ENCODE measurements at places on chromosomes 5 and 9. TPM values are rescaled to one million over a fixed set of nuclear protein-coding genes. Genes with fewer than 3 reads are reported as not detected.

ANKH gene
- total RNA-seq, result 17.2 TPM

GRCh38 chr9:72674961-72675360 is 153.6 kb downstream of the TMC1 start:
- no peaks in the 10 kb centered on the region for H3K27me3 ChIP-seq
- H3K27ac ChIP-seq, result no peak overlapping the region
- H3K36me3 ChIP-seq, result no peaks in the 10 kb centered on the region

GOLM1 gene
- 16.9 TPM for total RNA-seq

PCDHGA1 gene
- total RNA-seq, result not detected

DNA sequence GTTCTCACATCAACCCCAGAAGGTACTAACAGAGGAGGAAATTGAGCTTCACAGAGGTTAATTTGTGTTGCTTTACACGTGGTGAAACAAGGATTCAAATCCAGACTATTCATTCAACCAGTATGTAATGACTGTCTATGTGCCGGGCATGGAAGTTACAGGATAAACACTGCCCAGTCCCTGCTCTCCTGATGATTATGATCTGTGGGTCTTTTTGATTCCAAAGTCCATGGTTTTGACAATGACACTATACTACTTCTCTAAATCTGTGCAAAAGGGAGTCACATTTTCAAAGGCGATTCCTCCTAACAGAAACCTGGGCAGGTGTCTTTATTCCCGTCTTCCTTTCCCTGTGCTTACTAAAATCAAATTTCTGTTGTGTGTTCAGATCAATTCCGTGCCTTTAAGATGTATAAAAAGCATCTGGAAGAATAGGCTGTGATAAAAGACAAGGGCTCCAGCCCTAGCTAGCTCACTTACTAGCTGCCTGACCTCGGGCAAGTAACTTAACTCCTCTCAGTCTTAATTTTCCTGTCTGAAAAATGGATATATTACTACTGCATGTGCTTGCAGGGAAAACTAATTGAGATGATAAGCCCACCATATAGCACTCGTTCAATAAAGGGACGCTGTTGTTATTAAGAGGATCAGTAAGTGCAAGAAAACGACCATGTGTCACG is 970 bp upstream of the CREBRF start:
- peak overlapping the region; percentile 100 for H3K27ac ChIP-seq
- H3K36me3 ChIP-seq, result no peaks in the 10 kb centered on the region
- H3K4me3 ChIP-seq, result peak overlapping the region; percentile 100
- H3K4me1 ChIP-seq, result peaks cover 28% of the 10 kb centered on the region
- no peak for DNase-seq

- DNase-seq, result no peak
- H3K4me1 ChIP-seq, result no peaks in the 10 kb centered on the region
- H3K36me3 ChIP-seq, result no peaks in the 10 kb centered on the region
- no peak overlapping the region for H3K4me3 ChIP-seq
- no peak overlapping the region for H3K27ac ChIP-seq
Measured at GRCh38 chr5:59484618-59485017, 408.9 kb downstream of the PDE4D start.

DNA sequence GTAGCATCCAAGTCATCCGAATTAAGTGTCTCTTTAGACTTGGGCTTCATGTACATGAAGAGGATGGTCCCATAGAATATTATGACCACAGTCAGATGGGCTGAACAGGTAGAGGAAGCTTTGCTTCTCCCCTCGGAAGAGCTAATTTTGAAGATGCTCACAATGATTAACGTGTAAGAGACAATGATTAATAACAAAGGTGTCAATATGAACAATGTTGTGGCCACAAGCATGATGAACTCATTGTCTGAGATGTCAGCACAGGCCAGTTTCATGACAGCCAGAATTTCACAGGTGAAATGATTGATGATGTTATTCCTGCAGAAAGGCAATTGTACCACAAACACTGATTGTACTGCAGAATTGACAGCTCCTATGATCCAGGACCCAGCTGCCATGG is 626 bp downstream of the OR13C2 start:
- DNase-seq, result no peak
- H3K36me3 ChIP-seq, result no peaks in the 10 kb centered on the region
- no peaks in the 10 kb centered on the region for H3K27me3 ChIP-seq
- H3K4me1 ChIP-seq, result no peaks in the 10 kb centered on the region
- H3K4me3 ChIP-seq, result no peak overlapping the region
- no peak overlapping the region for H3K27ac ChIP-seq

- no peak for DNase-seq
- H3K4me3 ChIP-seq, result no peak overlapping the region
- no peaks in the 10 kb centered on the region for H3K36me3 ChIP-seq
- H3K27ac ChIP-seq, result no peak overlapping the region
Measured at GRCh38 chr5:73129143-73129542, 8.8 kb downstream of the TMEM171 start.

DNA sequence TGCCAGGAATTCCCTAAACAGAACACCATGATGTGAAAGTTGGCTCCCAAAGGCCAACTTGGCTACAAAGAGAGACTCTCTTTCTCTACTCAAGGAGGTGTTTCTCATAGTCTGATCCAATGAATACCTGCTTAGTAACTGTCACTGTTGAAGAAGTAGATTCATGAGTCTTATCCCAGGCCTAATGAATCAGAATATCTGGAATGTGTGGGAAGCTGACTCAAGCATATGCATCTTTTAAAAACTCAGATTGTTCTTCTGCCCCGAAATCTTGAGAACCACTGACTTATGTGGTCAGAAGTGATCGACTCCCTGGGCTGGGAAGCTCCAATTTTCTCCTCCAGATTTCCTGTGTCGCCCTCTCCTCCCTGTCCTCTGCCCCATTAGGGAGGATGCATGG is 345.6 kb downstream of the PLK2 start:
- no peak for DNase-seq
- H3K36me3 ChIP-seq, result no peaks in the 10 kb centered on the region
- no peaks in the 10 kb centered on the region for H3K27me3 ChIP-seq
- H3K27ac ChIP-seq, result no peak overlapping the region
- no peaks in the 10 kb centered on the region for H3K4me1 ChIP-seq

DNA sequence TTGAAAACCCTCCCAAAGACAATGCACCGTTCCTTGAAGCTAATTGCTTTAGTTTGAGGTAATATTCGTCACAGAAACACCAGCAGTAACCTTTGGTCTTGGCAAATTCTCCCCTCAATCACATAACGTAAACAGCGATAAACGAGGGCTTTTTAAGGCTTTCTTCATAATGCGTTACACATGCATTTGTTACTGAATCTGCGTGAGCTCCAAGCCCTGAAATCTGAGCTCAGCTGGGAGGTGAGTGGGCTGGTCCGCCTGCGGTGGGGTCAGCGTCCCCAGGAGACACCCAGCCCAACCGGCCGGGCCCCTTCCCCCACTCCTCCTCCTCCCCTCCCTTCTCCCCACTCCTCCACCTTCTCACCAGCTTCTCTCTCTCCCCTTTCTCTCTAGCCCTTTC is 91.1 kb downstream of the BARX1 start:
- no peak overlapping the region for H3K4me3 ChIP-seq
- H3K36me3 ChIP-seq, result no peaks in the 10 kb centered on the region
- no peaks in the 10 kb centered on the region for H3K27me3 ChIP-seq
- no peak overlapping the region for H3K27ac ChIP-seq
- no peak for DNase-seq

GRCh38 chr5:40594811-40595210 is 84.9 kb upstream of the PTGER4 start:
- H3K4me3 ChIP-seq, result no peak overlapping the region
- H3K36me3 ChIP-seq, result no peaks in the 10 kb centered on the region
- no peaks in the 10 kb centered on the region for H3K4me1 ChIP-seq

DNA sequence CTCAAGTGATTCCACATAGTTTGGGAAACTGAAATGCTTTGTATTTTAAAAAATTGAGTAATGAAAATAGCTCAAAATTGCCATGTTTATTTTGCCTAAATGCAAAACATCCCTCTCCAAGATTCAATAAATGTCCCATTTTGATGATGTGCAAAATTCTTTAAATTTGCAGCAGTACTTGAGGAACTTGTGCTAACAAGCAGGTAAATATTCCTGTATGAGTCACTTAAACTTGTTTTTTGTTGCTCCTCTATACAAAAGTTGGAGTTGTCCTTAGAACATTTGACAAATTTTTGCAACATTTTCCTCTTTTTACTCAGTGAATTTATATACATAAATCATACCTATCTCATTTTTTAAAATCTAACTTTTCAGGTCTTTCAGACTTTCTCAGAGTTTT is 280.2 kb downstream of the CDH12 start:
- H3K27ac ChIP-seq, result no peak overlapping the region
- no peaks in the 10 kb centered on the region for H3K27me3 ChIP-seq
- H3K36me3 ChIP-seq, result no peaks in the 10 kb centered on the region

Measured in upper lobe of left lung (tissue), 6 donors.